A549 (cell line): ENCODE measurements at places on chromosomes 5 and 9. TPM values are rescaled to one million over a fixed set of nuclear protein-coding genes. Genes with fewer than 3 reads are reported as not detected.

The PKD2L2 gene
- 0.04 TPM in 1 of 3 replicates, not detected in the others for polyA plus RNA-seq

The SHOC1 gene
- not detected in 3 replicates for polyA plus RNA-seq

DNA sequence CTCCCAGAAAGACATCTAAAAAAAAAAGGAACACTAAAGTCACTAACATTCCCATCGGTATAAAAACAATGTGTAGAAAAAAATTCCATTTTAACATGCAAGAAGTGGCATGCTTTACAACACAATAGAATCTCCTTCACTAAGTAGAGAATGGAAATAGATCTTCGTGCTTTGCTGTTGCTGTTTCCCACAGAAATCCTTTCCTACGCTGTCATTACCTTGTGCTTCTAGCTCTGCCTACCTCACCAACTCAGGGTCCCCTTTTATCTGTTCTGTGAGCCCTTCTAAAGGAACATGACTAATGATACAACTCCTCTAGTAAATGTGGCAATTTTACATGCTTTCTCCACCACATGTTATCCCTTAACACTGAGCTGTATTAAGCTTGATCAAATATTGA is 202.9 kb downstream of the MCTP1 start:
- DNase-seq: no peak

DNA sequence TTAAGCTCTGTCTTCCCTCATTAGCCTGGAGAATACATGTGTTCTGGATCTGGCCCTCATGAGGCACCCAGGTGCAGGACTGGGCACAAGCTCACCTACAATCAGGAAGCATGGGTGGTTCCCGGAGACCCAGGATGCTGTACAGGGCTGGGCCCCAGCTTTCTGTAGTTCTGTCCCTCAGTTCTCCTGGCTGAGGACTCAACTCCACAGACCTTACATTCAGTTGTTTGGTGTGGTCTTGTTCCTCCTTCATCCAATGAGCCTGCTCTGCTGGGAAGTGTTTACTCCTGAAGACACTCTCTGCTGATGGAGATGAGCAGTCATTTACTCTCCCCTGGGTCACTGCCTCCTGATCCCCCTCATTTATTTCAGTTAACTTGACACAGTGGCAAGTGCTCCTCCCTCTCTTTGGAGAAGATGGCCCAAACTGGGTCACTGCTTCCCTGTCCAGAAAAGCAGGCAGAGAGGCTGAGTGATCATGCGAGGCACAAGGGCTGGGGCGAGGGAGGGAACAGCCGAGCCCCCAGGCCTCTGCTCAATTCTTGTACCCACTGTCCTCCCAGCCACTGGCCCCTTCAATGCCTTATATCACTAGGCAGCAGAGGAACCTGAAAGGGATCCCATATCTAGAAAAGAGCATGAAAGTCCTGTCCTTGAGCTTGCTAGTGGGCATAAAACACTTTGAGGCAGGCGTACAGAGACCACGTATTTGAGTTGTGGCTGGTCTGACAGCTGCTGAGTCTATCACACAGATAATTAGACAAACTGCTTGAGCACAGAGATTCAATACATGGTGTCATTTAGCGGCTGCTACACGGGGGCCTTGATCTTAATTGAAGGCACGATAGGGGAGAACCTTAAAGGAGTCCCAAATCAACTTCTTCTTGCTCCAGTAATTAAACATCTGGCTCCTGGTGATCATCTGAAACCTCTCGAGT is 221.7 kb downstream of the FSTL4 start:
- no peak for DNase-seq

GRCh38 chr5:161546470-161547301 is at the start of gene GABRB2:
TSS of gene GABRB2 (minus strand) at chr5:161546725. CDS start at chr5:161546643, 82 bp downstream.
- DNase-seq: peak; percentile 25

GRCh38 chr5:132224716-132225115 is 2.9 kb downstream of the P4HA2 start:
- no peak for DNase-seq

DNA sequence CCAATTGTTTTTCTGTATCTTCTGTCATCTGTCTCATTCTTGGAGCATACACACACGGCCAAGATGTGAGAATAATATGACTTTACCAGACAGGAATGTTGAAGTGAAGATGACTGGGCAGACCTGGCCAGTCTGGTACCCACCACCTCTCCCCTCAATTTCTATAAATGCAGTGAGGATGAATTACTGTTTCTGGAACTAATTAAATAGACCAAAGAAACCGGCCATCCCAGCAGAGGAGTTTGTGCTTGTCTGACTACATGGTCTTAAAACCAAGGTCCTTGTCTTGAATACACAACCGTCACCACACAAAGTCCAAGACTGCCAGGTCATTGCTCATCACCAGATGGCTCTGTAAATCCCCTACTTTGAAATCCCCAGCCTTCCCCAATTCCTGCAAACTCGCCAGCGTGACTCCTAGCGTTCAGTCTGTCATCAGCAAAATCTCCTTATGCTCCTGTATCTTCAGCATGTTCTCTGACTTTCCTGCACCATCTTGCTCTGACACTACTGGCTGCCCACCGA is 147.2 kb downstream of the PDE4D start:
- peak; percentile 53 for DNase-seq

DNA sequence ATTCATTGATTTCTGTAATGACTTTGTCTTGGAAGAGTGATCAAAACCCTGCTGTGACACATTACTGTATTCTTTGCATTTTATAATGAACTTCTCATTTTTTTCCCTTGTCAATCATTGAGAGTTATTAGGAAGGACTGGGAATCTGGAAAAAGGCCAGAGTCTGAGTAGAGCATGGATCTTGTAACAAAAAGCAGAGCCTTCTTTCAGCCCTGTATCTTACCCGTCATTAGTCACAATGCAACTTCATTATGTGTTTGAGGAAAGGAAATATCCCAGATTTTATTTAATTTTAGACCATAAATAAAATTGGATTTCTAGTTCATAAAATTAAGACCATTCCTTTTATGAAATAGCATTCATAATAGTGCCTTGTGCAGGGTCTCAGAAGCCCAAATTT is 131.4 kb downstream of the ARHGEF28 start:
- no peak for DNase-seq

DNA sequence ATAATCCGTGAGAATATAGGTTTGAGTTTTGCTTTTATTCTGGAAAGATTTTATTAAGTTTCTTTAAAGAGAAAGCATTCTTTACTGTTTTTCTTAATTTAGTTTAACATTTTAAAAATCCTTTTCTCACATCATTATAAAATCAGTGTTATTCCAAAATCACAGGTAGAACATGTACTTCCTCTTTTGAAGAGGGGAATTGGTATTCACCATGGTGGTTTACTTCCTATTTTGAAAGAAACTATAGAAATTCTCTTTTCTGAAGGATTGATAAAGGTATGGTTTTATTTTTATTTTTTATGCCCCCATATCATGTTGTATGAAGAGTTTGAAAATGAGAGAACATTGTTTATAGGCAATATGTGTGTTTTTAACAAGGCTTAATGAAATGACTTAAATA is 43.0 kb downstream of the MTREX start:
- DNase-seq: no peak
